ENCODE measurements at places on chromosomes 5 and 9.

- no peak for DNase-seq
Observed at GRCh38 chr5:129656952-129657351, 90.9 kb upstream of the MINAR2 start.

DNA sequence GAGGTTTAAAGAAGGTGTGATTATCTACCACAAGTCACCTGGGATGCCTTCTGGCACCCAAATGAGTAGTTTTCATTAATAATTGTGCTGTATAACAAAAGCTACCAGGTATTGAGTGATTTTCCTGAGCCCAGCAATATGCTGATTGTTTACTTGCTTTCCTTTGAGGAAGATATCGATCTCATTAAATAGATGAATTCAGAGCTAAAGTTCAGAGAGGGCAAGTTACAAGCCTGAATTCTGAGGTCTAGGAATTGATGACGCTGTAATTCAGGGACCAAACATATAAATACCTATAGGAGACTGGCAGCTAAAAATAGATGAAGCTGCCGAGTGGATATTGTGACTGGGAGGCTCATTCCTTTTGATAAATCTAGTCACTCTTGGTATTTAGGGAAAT lies 1.1 kb downstream of the ERCC6L2 start:
- DNase-seq: no peak

GRCh38 chr9:113919382-113919781 lies 43.3 kb downstream of the ZNF618 start:
- no peak for DNase-seq

- no peak for DNase-seq
Observed at GRCh38 chr9:111662576-111663300, 1.3 kb downstream of the GNG10 start.

GRCh38 chr5:66643387-66643786 lies 47.2 kb downstream of the MAST4 start:
- DNase-seq: no peak

DNA sequence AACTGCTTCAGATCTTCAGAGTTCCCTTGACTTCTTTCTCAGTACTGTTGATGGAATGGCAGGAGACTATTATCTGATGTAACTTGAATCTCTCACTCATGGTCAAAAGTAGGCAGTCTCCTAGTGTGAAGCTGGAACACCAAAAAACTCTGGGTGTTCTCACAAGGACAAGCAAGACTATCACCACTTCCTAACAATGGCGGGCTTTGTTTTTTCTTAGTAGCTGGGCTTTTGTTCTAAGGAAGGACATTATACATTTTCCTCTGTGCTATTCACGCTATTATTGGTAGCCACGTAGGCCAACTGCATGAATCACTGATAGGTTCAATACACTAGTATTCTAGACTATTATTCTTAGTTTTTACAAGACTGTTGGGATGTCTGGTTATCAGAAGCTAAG lies 67.7 kb upstream of the ATG10 start:
- DNase-seq: no peak

DNA sequence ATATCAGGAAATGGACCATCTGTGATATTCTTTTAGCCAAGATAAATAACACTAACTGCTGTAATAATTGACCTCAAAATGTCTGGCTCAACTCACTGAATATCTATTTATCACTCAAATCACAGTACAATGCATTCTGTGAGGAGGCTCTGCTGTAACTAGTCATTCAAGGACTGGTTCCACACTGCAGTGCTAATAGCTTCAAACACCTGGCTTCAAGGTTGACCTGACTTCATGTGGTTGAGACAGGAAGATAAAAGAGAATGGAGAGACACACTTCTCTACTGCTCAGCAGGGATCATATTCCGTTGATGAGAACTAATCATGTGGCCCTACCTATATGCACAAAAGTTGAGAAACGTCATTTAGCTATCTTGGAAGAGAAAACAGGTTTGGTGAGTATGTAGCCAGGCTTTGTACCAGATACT lies 3.4 kb upstream of the RHOBTB3 start:
- no peak for DNase-seq

DNA sequence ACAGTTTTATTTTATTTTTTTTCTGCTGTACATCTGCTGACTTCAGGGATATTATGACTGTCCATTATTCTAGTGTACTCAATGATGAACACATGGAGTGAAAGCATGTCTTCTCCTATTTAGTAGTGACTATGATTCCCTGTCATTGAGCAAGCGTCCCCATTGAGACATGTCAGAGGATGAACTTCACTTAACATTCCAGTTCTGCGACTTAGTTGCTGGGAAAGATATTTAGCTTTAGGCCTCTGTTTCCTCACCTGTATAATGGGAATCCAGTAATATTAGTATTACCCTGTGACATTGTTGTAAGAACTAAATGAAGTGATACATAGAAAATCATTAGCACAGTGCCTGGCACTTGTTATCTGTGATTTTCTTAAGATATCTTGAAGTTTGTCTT lies 144.8 kb upstream of the DHFR start:
- DNase-seq: no peak

- DNase-seq: no peak
Observed at GRCh38 chr9:36092509-36093215, 43.9 kb upstream of the GLIPR2 start.

GRCh38 chr5:146825033-146825432 lies 53.5 kb downstream of the PPP2R2B start:
- DNase-seq: no peak

- no peak for DNase-seq
Observed at GRCh38 chr5:115050866-115051265, 118.8 kb downstream of the TRIM36 start.

DNA sequence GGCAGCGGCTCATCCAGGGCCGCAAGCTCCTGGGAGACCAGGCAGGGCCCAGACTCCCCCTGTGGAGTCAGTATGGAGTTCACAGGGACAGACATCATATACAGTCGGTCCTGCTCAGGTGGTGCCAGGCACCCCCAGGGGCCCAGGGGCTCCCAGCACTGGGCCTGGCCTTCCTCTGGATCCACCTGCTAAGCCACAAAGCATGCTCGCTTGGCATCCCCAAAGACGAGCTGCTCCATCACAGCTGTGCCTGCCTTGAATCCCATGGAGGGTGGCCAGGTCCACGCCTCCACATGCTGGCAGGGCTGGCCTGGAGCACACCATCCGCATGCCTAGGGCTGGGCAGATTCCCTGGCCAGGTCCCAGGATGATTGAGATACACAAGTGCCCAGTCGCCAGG lies 4.6 kb downstream of the BICD2 start:
- DNase-seq: no peak

Measured in stimulated activated CD4-positive, alpha-beta T cell treated with anti-CD3 and anti-CD28 coated beads, Interleukin-1b, Interleukin-23, amount 100 ng/mL, for 1 hour (primary cell).